ENCODE measurements at places on chromosomes 12 and 14.

DNA sequence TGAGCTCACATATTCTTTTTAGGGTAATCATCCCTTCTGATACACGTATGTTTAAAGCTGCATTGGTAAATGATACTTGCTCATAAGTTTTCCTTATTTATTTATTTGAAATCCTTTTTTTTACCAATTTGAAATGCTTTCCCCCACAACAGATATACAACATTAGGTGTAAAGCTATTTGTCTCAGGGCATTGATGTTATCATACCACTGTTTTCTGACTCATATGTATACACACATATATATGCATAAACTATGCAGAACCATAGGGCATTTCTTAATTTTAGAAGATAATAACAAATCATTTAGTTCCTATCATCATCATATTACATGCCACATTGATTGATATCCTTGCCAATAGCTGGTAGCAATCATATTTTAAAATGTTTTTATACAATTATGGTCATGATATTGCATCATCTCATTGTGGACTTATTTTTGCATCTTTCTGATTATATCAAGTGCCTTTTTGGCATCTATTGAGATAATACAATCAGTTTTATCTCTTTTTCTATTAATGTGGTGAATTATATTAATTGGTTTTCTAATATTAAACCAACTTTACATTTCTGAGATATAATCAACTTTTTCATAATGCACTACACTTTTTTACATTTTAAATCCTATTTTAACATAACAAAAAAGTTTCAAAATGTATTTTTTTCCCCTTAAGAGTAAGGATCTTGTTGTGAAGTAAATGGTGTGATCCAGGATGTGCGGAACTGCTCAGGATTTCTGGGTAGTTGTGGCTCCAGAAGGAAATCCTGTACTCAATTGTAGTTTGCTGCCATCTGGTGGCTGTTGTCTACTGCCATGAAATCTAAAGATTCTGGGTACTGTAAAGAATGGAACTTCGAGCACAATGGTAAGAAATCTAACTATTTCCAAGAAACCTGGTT is 16.7 kb downstream of the OR9K2 start:
- peak; percentile 48 for DNase-seq

DNA sequence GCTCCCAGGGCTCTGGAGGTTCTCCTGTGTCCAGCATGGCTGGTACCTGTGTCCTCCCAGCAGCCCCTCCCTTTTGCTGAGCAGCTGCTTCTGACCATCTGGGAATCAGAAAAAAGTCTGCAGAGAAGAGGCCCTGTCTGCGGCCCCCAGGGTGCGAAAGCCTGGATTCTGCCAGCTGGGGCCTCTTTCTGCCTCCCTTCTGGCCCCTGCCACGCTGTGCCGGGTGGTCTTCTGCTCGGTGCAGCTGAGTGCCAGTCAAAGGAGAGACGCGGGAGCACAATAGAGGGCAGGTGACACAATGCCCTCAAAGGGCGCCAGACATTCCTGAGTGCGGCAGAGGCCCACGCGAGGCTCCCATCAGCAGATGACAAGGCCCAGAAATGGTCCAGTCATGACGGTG is 12.6 kb downstream of the BTBD6 start:
- DNase-seq, result no peak

DNA sequence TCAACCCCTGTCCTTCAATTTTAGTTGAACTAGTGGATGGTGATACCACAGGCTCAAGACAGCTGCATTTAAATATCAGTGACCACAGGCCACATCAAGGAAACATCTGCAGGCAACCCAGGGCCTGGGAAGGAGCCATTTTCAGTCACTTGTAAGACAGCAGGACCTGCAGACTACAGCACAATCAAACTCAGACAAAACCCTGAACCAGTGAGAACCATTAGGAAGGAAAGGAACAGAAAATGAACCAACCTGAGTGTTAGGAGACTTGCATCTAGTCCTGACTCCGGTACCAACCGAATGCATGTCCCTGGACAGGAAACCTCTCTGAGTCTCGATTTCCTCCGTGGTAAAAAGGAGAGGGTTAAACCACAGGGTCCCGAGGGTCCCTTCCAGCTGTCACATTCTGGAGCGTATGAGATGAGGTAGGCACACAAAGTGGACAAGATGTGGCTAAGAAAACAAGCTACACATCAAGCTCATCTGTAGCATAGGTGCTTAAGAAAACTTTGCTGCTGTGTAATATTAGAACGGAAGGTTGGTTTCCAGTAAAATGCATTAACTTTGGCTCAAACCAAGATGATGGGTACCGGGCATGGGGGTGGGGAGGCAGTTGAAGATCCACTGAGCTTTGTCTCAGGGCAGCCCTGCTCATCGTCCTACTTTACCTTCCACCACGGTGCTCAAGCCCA is 1.6 kb upstream of the CDKN1B start:
- no peak for DNase-seq

DNA sequence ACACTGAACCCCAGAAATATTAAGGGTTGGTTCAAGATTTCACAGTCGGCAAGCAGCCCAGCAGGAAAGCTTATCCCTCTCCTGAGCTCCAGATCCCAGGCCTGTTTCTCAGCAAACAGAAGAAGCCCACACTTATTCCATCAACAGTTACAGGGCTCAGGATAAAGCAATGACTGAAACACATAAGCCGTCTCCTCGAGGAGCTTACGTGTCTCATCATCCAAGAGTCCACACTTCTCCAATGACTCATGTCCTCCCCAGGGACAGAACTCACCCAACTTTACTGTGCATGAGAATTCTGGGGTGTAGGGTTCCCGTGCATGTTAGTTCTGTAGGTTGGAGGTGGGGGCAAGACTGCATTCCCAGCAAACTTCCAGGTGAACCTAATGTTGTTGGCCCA is 31.2 kb downstream of the GSC start:
- DNase-seq, result peak; percentile 83

DNA sequence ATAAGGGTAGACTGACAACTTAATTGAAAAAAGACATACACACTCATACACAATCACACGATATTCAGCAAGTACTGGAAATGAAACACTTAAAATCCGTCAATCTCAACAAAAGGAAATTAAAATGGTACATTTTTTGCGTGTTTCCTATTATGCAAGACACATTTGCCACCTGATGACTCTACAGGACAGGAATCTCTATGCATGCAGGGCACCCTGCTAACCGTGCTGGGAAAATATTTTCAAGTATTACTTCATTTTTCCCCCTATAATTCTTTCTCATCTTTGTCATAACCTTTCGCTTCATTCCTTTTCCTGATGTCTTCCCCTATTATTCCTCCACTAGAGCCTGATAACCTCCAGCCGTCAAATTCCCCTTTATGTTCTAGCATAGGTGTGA is 150.2 kb downstream of the TMEM132D start:
- no peak for DNase-seq

DNA sequence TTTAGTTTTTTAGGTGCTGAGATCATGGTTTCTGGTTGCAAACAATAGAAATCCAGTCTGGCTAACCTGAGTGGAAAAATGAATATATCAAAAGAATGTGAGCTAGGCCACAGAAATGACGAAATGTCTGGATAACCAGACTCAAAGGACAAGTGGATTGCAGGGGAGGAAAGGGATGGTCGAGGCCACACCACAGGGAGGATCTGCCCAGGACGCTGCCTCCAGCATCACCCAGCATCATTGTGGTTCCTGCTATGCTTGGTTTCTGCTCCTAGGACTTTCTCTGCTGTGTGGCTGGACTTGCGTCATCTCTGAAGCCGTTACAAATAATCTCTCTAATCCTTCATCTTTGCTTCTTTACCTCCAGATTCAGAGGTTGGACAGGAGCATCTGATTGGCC is 80.4 kb downstream of the TTC8 start:
- no peak for DNase-seq
